ENCODE measurements at places on chromosomes 13 and 19. TPM values are rescaled to one million over a fixed set of nuclear protein-coding genes. Genes with fewer than 3 reads are reported as not detected.

The C1QTNF9 gene
- not detected for total RNA-seq

The ZNF709 gene
- total RNA-seq = 3.6 TPM

The TMIGD2 gene
- total RNA-seq = not detected

The CYP4F2 gene
- not detected for total RNA-seq

The ARHGEF18 gene
- 35.1 TPM for total RNA-seq

The DMRTC2 gene
- not detected for total RNA-seq

The ERICH4 gene
- not detected for total RNA-seq

The PSG6 gene
- not detected for total RNA-seq

All from vein endothelial cell (primary cell).